Hypothalamus (tissue), 51 donors: ENCODE measurements at places on chromosomes 3 and 15.

- DNase-seq = no peak
Observed at GRCh38 chr3:53056442-53056841, 10.6 kb upstream of the SFMBT1 start.

- DNase-seq = no peak
Observed at GRCh38 chr15:64024172-64025050, 21.9 kb downstream of the DAPK2 start.

DNA sequence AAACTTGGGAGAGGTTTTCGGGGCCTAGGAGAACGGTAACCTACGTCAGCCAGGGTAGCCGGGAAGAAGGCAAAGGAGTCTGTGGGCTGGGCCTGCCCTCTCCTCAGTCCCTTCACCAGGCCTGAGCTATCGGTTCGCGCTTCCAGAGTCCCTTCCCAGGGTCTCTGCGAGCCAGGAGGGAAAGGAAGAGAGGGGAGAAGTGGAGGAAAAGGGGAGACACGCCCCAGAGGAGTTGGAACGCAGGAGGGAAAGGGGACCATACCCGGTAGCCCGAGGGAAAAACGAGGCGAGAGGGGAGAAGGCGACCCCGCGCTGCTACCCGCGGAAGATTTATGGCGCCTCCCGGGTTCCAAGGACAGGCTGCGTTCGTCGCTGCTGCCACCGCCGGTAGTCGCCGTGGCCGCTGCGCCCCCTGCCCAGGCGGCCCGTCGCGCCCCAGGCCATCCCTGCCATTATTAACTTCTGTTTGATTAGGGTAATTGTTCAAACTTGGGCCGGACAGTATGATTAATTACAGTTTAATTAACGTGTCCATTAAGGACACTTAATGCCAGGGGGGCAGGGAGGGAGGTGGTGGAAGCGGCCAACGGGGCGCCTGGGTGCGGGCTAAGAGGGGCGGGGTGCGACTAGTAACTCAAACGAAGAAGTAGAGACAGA is 3.4 kb upstream of the SKOR1 start:
- no peak for DNase-seq

GRCh38 chr15:47890397-47891150 is 173.3 kb downstream of the SEMA6D start:
- DNase-seq = no peak

GRCh38 chr15:85545185-85545584 is 164.8 kb downstream of the AKAP13 start:
- no peak for DNase-seq

GRCh38 chr3:107208100-107208499 is 169.1 kb upstream of the CCDC54 start:
- no peak for DNase-seq

GRCh38 chr3:168212664-168213285 is 117.1 kb upstream of the GOLIM4 start:
- DNase-seq = no peak

DNA sequence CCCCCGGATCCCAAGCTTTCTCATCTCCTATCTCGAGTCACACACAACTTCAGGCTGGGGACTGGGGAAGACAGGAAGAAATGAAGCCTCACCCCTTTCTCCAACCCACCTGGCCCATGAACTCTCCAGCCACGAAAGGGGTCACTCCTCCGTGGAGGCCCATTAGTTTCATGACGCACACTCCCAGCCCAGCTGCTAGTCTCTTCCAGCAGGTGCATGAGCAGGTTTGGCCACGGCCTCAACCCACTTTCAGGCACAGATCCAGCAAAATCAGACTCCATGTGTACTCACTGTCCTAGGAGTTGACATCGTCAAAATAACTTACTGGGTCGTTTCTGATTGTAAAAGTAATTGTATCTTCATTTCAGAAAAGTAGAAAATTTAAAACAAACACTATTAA is 76.6 kb downstream of the C3orf70 start:
- no peak for DNase-seq

- no peak for DNase-seq
Observed at GRCh38 chr15:64351265-64351664, 4.7 kb downstream of the CSNK1G1 start.

- DNase-seq = no peak
Observed at GRCh38 chr3:20589275-20589674, 403.3 kb upstream of the SGO1 start.

DNA sequence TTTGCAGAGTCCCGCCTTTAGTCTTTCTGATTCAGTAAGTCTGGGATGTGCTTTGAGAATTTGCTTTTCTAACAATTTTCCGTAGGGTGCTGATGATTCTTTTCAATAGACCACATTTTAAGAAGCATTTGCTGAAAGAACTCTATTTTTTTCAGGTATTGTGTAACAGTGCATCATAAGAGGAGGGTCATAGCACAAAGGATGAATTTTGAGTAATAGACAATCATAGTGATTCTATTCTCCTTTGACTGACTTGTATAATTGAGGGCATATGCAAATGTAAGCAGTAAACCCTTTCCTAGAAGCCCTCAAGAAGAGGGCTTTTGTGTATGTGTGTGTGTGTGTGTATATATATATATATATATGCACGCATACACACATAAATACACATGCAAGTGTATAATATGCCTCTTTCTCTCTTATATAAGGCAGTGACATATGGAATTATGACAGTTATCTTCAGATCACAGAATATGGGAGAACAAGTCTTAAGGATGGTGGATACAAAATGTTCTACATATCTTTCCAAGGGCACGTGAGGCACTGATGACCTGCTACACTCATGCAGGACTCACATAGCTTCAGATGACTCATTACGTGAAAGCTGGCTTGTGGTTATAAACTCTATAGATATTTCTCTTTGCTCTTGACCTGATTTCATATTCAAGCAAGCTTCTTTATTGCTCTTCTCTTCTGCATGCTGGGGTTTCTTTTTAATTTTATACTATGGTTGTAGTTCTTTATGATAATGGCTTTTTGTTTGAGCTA is 6.5 kb upstream of the PLSCR1 start:
- no peak for DNase-seq

- no peak for DNase-seq
Observed at GRCh38 chr3:183878071-183878470, 6.6 kb downstream of the PARL start.

DNA sequence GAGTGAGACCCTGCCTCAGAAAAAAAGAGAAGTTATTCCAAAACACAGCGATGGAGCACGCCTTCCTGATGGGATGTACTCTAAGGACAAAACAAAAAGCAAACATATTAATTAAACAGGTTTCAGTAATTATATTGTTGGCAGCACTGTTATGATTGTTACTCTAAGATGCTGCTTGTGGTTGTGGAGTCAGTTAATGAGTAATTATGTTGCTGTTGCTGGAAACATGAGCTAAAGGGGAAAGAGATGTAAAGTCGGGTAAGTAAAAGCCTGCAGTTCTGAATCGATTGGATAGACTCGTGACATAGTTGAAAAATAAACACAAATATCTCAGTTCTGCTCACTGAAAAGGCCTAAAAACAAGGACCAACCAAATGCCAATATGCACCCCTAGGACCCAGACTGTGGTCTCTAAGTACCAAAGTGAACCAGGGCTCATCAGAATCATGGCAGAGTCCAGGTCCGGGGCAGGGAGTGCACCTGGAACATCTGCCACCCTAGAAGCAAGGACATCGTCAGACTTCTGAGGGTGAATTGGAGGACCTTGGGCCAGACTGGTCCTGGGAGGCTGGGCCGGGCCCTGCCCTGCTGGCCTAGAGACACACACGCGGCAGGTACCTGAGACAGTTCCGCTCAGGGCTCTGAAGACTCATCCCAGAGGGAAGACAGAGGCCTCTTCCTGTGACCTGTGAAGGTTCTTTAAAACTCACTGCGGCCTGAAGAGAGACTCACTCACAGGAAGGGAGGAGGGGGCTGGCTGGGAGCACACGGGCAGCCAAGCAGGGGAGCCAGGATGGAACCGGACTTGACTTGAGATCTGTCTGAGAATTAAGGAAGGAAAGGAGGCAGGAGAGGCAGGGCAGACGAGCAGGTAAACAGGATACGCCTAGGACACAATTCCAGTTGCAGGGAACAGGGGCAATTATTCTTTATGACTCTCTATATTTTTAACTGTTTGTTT is 140.5 kb downstream of the LRRK1 start:
- DNase-seq = no peak

GRCh38 chr3:119375106-119375505 is 80.9 kb downstream of the ARHGAP31 start:
- DNase-seq = no peak

DNA sequence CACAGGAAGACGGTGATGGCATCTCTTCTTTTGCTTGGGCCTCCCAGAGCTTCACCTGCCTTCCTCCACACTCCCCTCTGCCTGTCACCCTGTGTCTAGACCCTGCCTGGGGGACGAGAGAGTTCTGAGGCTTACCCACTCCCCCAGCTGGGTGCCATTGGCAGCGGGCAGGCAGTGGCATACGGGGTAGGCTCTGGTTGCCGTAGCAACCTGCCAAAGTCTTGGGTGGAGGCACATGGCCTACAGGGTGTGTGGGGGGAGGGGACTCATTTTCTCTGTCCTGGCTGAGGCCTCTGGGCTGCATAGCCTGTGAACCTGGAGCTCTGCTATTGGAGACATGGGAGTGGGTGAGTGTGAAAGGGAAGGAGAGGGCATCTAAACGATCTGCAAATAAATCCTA is 4.4 kb downstream of the INSYN1 start:
- no peak for DNase-seq

- DNase-seq = no peak
Observed at GRCh38 chr15:70597056-70597603, 166.2 kb downstream of the UACA start.

- DNase-seq = no peak
Observed at GRCh38 chr15:68200016-68200861, 4.9 kb downstream of the CALML4 start.

DNA sequence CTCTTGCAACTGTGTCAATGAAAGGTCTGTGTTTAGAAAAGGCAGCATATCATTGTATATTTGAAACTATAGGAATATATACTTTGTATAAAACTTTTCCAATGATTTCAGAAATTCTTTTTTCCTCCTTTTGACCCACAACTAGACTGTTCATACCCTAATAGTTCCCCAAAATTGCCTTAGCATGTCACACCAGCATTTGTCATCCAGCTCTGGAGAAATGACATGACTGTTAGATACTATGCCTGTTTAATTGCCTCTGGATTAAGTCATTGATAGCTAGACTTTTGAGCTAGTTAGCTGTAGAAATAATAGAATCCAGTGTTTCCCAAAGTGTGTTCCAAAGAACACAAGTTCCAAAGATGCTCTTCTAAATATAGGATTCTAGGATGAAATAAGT is 32.4 kb downstream of the B3GALNT1 start:
- no peak for DNase-seq

DNA sequence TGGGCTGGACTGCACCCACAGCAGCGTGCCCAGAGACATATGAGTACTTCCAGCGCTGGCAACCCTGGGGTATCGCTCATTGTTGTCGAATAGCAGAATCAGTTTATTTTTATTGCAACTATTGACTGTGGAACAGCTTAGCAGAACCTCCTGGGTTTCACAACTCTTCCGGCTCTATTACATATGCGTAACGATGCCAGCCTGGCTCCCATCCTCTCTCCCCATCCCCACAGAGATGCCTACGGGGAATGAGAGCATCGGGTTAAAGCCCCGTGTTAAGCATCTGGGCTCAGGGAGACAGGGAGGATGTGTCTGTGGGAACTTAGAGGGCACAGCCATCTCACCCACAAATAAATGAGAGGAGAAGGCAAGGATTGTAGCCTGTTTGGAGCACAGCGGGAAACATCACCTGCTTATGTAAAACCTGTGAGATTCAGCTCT is 76.6 kb upstream of the DLG1 start:
- DNase-seq = no peak

GRCh38 chr3:7927864-7928263 is 573.8 kb upstream of the LMCD1 start:
- no peak for DNase-seq

DNA sequence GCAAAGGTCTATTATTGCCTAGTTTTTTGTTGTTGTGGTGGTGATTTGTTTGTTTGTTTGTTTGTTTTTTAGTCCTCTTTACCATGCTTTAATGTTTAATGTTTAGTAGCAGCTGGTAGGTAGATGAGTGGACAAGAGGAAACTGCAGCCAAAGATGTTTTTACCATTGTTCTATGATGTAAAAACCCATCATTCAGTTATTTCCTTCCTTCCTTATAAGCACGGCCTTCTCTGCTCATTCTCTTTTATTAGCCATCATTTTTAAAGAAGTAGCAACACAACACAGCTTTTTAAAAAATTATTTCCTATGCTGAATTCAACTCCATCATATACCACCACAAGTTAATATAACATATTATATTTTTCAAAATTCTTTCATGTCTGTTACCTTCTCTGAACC is 58.5 kb upstream of the BOC start:
- DNase-seq = no peak

DNA sequence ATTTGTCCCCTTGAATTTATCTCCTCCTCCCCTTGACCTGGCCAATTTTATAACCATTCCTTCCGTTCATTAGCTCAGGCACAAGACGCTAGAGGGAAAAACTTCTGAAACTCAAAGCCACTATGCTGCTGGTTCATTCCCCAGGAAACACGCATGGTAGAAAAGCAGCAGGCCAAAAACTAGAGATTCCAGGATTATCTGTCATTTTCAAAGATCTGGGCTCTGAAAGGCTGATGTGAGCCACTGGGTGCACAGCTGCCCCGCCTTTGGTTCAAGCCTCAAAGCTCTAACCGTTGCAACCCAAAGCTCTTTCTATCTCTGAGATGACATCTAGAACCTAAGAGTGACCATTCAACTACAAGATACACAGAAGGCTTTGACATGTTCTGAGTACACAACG is 6.1 kb downstream of the ANP32A start:
- DNase-seq = no peak

DNA sequence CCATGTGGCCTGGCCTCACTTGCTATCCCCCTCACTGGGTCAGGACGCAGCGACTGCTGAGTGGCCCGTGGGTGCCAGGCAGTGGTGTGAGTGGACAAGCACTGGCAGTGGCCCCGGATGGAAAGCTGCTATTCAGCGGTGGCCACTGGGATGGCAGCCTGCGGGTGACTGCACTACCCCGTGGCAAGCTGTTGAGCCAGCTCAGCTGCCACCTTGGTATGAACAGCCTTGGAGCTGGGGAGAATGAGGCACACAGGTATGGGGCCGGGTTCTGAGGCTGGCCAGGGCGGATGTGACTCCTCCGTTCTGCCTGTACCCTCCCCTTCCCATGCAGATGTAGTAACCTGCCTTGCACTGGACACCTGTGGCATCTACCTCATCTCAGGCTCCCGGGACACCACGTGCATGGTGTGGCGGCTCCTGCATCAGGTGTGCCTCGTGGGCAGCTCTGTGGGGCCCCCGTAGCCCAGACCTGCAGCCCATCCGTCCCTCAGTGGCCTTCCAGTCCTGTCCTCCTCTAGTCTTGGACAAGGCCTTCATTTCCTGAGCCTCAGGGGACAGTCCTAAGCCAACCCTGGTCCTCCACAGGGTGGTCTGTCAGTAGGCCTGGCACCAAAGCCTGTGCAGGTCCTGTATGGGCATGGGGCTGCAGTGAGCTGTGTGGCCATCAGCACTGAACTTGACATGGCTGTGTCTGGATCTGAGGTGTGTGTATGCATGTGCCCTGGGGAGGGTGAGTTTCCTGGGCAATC is 28.2 kb downstream of the NBEAL2 start:
- DNase-seq = no peak
